ENCODE measurements at places on chromosomes 2 and 18.

DNA sequence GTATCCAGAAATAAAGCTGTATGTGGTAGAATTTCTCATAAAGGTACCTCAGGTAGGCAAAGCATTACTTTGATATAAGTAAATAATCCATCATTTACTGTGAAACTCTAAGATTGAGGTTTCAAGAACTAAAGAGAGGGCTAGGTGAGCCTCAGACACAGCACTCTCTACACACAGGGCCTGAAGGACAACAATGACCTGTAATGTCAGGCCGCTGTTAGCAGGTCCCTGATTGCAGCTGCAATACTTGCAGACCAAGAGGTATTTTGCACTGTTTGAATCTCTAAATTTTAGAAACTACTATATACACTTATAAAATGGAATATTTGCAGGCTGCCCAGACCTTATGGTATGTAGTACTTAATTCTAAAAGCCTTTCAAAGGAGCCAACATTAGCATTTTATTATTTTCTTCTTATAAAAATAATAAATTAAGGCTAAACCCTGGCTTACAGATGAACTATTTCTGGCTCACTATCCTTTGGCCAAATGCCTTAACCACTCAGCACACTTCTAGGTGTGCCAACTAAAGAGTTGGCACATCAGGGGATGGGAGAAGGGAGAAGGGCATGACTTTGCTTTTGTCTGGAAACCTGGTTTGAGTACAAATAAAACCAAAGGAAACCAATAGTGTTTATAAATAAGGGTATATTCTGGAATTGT lies 66.7 kb upstream of the SLC39A10 start:
- H3K4me1 ChIP-seq: no peaks in the 10 kb centered on the region
- H3K27me3 ChIP-seq: no peaks in the 10 kb centered on the region
- no peak for DNase-seq
- H3K27ac ChIP-seq: no peak overlapping the region

GRCh38 chr2:168443818-168444217 lies 12.3 kb upstream of the CERS6 start:
- H3K36me3 ChIP-seq: no peaks in the 10 kb centered on the region
- no peak overlapping the region for H3K27ac ChIP-seq
- H3K27me3 ChIP-seq: no peaks in the 10 kb centered on the region
- H3K4me1 ChIP-seq: no peaks in the 10 kb centered on the region
- no peak for DNase-seq

DNA sequence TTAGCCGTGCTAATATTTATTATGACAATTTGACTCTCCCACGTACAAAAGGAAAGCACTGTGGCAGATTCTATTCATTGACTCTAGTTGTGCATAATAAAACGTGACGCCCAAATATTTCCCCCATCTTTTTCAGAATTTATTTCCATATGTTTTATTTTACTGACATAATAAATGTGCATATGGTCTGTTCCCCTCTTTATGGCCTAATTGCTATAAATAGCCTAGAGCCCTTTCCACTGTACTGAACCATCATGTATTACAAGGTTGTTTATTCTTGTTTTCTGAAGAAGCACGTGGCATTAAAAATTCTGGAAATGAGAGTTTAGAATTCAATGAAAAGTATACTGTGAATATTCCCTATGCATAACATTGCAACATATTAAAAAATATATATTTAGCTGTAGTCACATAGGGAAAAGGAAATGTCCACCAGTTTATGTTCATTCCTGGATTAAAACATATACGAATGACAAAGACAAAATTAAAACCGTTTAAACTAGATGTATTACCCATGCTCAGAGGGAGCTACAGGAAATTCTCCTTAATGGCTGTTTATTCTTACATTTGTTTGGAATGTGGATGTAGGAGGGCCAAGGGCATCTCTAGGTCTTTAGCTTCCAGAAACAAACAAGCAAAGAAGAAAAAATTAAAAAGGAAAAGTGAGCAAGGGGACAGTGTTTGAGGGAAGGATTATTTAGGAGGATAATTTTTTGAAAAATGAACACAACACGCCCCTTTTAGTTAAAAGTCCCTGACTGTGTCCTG lies 122.1 kb upstream of the MMADHC start:
- peaks cover 2% of the 10 kb centered on the region for H3K36me3 ChIP-seq
- H3K27me3 ChIP-seq: no peaks in the 10 kb centered on the region
- DNase-seq: no peak
- no peaks in the 10 kb centered on the region for H3K4me1 ChIP-seq
- H3K4me3 ChIP-seq: no peak overlapping the region
- no peak overlapping the region for H3K27ac ChIP-seq

DNA sequence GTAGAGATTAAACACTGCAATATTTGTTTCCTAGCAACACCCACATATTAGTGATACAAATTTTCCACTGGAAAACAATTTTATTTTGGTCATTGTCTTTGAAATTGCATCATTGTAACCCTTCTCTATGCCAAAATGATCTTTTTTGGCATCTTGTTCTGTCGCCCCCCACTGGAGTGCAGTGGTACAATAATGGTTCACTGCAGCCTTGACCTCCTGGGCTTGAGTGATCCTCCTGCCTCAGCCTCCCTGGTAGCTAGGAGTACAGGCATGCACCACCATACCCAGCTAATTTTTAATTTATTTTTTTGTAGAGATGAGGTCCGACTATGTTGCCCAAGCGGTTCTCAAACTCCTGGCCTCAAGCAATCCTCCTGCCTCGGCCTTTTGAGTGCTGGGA lies 117.4 kb downstream of the PIK3C3 start:
- H3K27ac ChIP-seq: no peak overlapping the region
- H3K4me3 ChIP-seq: no peak overlapping the region
- DNase-seq: no peak
- no peaks in the 10 kb centered on the region for H3K27me3 ChIP-seq
- peaks cover 30% of the 10 kb centered on the region for H3K36me3 ChIP-seq
- H3K4me1 ChIP-seq: peaks cover 5% of the 10 kb centered on the region

- H3K27me3 ChIP-seq: no peaks in the 10 kb centered on the region
- H3K4me1 ChIP-seq: peaks cover 50% of the 10 kb centered on the region
- H3K4me3 ChIP-seq: no peak overlapping the region
- no peak for DNase-seq
- peaks cover 4% of the 10 kb centered on the region for H3K36me3 ChIP-seq
These were observed 207.4 kb upstream of the HDAC4 start for GRCh38 chr2:239608260-239608659.

GRCh38 chr2:238557936-238558335 lies 131.2 kb downstream of the ASB1 start:
- no peak overlapping the region for H3K4me3 ChIP-seq
- no peak overlapping the region for H3K27ac ChIP-seq
- DNase-seq: no peak
- no peaks in the 10 kb centered on the region for H3K36me3 ChIP-seq
- H3K27me3 ChIP-seq: peaks cover 30% of the 10 kb centered on the region

DNA sequence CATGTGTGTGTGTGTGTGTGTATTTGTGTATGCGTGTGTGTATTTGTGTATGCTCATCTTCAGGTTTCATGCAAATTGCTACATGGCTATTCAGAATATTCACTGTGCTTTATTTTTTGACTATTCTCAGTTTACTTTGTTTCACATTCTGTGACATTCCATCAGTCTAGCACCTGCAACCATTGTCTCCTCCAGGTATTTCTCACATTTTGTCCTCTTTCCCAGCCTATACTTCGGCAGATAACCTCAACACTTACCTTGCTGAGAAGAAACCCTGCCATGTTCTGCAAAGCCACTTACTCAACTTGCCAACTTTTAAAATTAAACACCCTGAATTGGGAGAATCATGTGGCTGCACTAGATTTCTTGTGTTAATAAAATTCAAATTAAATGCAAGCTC lies 135.4 kb upstream of the REG3A start:
- no peaks in the 10 kb centered on the region for H3K4me1 ChIP-seq
- no peak for DNase-seq
- no peaks in the 10 kb centered on the region for H3K36me3 ChIP-seq
- no peak overlapping the region for H3K27ac ChIP-seq
- H3K27me3 ChIP-seq: no peaks in the 10 kb centered on the region
- no peak overlapping the region for H3K4me3 ChIP-seq

GRCh38 chr18:38009320-38009719 lies 443.7 kb upstream of the CELF4 start:
- no peak overlapping the region for H3K27ac ChIP-seq
- DNase-seq: no peak
- H3K4me3 ChIP-seq: no peak overlapping the region
- H3K27me3 ChIP-seq: no peaks in the 10 kb centered on the region

DNA sequence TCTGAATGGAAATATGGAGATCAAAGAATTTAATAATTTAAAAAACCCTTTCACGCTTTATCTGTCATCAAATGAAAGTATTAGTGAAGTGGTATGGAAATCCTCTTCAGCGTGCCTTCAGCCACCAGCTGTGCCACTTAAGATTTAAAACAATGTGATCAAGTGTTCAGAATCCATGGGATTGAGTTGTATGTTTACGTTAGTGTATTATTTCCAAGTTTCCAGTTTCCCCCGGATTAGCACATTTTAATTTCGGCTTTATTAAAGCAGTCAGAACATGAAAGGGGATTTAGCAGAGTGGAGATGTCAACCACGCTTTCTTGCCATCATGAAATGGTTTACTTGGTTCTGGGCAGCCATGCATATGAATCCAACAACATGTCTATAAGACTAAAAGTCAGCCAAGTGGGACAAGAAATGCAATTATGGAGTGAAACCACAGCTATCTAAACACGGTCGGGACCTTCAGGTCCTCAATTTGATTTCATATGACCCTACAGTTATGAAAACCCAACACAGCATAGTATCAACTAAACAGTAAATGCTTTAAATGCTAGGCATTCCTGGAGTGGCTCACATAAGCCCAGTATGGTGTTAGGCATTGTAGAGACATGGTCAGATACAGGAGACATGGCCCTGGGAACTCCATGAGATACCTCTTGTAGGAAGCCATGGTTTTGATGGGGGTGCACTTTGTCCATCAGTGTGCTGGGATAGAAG lies 224.9 kb upstream of the EPAS1 start:
- no peaks in the 10 kb centered on the region for H3K36me3 ChIP-seq
- DNase-seq: no peak
- no peak overlapping the region for H3K4me3 ChIP-seq
- H3K27ac ChIP-seq: no peak overlapping the region
- peaks cover 5% of the 10 kb centered on the region for H3K4me1 ChIP-seq
- H3K27me3 ChIP-seq: no peaks in the 10 kb centered on the region

DNA sequence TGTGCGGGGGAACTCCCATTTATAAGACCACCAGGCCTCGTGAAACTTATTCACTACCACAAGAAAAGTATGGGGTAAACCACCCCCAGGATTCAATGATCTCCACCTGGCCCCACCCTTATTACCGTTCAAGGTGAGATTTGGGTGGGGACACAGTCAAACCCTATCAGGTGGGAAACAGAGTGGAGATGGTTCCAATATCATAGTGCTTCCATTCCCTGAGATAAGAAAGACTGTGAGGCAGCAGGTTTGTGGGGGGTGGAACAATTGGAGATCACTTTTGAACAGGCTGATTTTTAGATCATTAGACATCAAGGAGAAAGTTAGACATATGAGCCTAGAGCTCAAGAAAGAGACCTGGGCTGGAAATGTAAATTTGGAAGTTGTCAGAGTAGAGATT lies 39.3 kb downstream of the GKN2 start:
- peaks cover 3% of the 10 kb centered on the region for H3K36me3 ChIP-seq
- no peak for DNase-seq
- no peak overlapping the region for H3K27ac ChIP-seq
- no peaks in the 10 kb centered on the region for H3K27me3 ChIP-seq
- no peak overlapping the region for H3K4me3 ChIP-seq
- H3K4me1 ChIP-seq: peaks cover 28% of the 10 kb centered on the region

GRCh38 chr2:229629039-229629438 lies 85.3 kb downstream of the DNER start:
- peaks cover 2% of the 10 kb centered on the region for H3K36me3 ChIP-seq
- no peak overlapping the region for H3K27ac ChIP-seq
- H3K4me1 ChIP-seq: no peaks in the 10 kb centered on the region
- H3K27me3 ChIP-seq: peaks cover 39% of the 10 kb centered on the region
- no peak overlapping the region for H3K4me3 ChIP-seq
